ENCODE measurements at places on chromosomes 5 and 9.

DNA sequence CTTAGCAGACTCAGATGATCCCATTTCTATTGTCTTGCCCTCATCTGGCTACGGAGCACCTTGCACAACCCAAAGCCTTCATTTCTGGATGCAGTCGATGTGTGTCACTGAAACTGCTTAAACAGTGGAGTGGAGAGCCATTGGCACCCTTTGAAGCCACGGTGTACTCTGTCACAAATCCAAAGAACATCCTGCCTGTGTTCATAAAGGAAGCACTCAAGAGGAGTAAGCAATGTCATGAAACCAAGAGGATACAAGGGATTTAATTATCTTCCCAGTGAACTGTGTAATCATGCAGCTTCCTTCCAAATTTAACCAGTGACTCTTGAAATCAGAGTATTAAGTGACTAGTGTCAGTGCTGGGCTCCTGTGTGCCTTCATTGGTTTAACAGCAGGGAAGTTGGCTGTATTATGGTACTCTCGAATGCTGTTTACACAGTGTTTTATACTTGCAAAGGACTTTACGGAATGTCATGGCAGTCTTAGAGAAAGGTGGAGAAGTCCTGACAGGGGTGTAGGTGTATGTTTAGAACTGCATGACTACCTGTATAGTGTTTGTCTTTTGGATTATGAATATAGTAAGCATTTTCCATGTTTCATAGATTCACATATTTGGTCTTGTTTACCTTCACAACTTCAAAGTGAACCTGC, 41.9 kb downstream of the CD180 start:
- no peak for DNase-seq

DNA sequence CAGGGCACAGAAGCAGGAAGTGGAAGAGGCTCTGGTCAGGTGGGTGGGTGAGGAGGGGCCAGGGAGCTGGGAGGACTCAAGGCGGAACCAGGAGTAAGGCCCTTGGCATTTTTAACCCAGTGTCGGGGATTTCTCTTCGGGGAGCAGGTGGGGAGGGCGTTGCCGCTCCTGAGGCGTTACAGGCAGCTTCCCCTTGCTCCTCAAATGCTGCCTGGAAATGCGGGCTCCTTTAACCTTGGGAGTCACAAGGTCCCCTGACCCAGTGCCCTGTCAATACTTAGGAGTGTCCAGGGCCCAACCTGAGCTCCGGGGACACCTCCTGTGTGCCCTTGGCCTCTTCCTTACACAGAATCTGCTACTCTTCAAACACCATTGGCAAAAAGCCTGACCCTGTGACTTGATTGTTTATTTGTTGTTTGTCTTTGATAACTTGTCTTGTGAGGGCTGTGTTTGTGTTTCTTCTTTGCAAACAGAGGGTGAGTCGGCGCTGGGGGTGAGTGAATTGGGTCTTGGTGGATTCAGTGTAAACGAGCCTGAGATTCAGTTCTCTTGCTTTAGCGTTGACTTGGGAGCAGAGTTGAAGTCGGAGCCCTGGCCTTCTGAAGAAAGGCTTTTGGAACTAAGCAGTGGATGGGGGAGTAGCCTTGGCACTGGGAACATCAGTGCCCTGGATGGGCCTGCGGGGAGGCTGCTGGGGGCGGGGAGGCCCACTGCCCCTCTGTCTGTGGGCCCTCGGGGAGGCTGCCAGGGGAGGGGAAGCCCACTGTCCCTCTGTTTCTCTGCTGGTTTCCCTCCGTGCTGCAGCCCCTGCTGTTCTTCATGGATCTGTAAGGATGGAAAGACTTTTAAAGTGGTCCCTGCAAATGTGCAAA, 300.7 kb upstream of the IRX4 start:
- no peak for DNase-seq

- no peak for DNase-seq
Observed at GRCh38 chr9:135471791-135472640, 7.6 kb upstream of the PPP1R26 start.

- no peak for DNase-seq
Observed at GRCh38 chr5:87650284-87650683, 237.6 kb upstream of the CCNH start.

DNA sequence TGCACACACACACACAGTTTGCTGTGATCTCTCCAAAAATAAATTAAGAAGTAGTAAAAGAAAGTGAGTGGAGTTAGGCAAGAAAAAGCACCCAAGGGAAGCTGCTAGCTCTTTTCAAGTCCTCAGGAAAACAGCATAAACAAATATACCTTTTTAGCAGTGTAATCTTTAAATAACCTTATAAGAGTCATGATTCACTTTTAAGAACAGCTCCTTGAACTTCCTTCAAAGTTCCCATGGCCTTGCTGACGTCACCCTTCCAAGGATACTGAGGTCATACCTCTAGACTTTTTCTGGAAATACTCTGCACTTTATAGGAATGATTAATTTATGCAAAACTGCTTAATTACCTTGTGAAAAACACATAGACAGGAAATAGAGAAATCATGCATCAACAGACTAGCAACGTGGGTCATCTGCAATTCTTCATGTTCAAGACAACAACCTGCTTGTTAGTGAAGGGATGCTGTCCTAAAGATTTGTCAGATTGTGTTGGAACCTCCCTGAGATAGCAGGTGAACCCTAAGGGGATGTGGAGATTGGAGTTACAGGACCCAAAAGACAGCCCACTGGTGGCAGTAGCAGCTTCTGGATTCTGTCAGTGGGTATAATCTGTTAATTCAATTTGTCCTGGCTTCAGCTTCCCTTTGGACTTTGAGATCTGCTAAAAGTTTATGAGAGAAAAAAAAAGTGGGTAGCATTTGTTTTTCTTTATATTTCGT, 229.0 kb downstream of the ELAVL2 start:
- no peak for DNase-seq

DNA sequence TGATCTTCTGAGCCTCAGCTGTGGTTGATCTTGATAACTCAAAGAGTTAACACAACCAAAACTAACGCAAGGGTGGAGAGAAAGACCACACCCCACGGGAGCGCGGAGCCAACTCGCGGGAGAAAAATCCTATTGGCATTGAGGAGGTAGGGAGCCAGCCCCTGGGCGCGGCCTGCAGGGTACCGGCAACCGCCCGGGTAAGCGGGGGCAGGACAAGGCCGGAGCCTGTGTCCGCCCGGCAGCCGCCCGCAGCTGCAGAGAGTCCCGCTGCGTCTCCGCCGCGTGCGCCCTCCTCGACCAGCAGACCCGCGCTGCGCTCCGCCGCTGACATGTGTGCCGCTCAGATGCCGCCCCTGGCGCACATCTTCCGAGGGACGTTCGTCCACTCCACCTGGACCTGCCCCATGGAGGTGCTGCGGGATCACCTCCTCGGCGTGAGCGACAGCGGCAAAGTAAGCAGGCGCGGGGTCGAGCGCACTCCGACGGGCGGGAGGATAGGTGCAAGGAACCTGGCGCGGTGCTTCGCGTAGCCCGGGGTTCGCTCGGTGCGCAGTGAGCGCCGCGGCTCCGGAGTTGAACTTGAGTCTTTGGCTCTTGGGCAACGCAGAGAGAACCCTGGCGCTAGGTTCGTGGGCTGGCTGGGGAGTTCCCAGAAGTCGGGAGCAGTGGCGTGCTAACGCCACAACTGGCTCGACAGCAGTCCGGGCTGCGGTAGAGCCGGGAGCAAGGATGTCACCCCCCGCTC, at the start of gene GDA:
GDA (plus strand) TSS at position 210 of the 745 bp plus-strand sequence; CDS start at position 330, 120 bp downstream.
- no peak for DNase-seq

DNA sequence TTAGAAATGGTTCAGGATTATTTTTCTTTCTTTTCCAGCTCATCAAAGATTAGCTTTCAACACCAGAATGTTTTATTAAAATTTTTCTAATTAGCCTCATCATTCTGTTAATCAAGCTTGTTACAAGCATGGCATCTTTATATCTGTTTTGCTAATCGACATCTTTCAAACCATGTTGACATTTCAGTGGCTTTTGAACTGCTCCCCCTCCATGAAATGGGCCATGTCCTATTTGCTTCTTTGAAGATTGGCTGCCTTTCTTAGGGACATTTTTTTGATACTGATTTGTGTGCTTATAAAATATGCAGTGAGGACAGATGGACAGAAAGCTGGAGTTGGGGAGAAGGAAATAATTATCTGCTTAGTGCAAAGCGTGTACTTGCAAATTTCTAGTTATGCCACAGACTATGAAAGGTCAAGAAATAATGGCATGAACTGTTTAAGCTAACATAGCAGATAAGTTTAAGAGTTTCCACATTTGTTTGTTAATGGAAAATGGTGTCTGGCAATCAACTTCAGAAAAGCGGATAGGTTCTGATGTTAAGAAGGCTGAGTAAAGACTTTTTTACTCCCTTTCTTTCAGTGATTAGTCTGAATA, 27.5 kb downstream of the BTF3 start:
- DNase-seq = no peak

DNA sequence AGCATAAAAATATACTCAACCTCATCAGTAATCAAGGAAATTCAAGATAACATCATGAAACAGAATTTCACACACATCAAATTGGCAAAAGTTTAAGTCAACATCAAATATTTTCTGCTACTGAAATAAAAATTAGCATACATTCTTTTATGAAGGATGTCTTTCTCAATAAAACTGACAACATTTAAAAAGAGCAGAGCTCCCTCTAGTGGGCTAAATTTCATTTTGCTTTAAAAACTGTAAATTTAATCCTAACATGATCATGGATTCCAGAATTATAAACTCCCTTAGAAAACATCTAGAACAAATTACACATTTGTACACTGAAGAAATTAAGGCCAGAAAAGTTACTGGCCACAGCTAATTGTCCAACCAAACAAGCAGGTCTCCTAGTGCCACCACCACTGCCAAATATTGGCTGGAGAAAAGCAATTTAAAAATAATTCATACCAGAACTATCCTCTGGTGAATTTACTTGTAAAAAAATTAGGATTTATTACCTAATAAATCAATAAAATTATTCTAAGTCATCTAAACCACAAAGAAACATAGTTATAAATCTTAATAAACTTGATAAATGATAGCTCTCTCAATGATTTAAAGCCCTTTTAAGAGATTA, 31.2 kb downstream of the DEPDC1B start:
- DNase-seq = no peak

- no peak for DNase-seq
Observed at GRCh38 chr5:120164986-120165385, 299.1 kb upstream of the PRR16 start.

GRCh38 chr5:14457476-14457875, 124.1 kb upstream of the OTULINL start:
- DNase-seq = no peak

GRCh38 chr5:15366676-15367391, 133.1 kb upstream of the FBXL7 start:
- no peak for DNase-seq

GRCh38 chr5:68147659-68148058, 67.9 kb upstream of the PIK3R1 start:
- DNase-seq = no peak

DNA sequence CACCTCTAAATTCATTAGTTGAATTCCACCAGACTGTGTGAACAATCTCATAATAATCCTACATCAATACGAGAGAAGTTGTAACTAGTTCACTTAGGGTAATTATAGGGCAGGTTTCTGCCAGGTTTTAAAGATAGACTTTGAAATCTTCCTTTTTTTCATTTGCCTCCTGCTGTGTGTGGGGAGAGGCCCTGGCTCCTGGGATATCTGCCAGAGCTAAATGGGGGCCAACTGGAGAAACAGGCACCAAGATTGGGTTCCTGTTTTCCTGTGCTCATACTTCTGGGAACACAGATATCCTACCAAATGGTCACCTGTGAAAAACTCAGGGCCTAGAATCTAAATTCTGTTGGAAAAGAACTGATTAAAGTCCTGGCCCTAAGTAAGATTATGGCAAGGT, 42.3 kb downstream of the SH3RF2 start:
- no peak for DNase-seq

DNA sequence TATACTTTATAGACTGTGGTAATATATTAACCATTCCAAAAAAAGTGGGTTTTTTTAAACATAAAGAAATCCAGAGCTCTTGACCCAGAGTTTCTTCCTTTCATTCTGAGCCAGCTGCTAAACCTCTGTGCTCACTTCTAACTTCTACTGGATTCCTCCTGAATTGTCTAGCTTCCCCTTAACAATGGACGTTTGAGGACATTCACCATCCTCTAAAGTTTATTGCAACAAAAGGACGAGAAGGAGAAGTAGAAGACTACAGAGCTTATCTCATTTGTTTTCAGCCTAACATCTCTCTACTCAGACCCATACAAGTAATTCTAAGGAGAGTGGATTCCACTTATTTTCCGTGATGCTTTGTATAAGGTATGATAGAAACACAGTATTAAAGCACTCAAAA, 284.2 kb downstream of the MAST4 start:
- no peak for DNase-seq

DNA sequence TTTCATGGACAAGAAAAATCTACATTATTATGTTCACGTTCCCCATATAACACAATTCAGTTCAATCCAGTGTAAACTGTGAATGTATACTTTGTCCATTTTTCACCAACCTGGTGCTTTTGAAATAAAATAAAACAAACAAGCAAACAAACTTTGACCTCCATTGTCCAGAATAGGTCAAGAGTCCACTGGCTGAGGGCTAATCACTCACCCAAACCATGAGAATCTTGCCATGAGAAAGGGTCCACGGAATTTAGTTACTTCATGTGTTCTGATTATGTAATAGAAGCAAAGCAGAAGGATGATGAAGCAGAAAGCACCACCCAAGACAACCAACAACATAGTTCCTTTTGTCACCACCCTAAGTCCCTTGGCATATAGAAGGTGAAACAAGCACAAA, 28.7 kb downstream of the DIAPH1 start:
- DNase-seq = no peak

GRCh38 chr5:63961125-63961597, 1.1 kb downstream of the HTR1A start:
- DNase-seq = no peak

GRCh38 chr5:152376886-152377285, 28.2 kb downstream of the NMUR2 start:
- no peak for DNase-seq

DNA sequence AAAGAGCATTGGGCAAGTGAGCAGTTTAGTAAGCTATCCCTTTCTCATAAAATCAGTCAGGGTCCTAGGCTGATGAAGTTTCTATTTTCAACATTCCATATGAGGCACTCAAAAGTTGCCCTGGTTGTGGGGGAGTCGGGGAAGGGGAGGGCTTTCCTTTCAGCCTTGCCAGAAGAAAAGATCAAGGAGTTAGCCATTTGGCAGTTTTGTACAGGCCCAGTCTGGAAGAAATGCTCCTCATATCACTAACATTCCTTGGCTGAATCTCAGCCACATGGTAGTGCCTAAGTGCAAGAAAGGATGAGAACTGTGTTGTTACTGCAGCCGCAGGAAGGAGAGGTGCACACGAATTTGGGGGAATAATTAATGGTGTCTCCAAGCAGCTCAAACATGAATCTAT, 60.8 kb downstream of the ZNF474 start:
- DNase-seq = no peak

DNA sequence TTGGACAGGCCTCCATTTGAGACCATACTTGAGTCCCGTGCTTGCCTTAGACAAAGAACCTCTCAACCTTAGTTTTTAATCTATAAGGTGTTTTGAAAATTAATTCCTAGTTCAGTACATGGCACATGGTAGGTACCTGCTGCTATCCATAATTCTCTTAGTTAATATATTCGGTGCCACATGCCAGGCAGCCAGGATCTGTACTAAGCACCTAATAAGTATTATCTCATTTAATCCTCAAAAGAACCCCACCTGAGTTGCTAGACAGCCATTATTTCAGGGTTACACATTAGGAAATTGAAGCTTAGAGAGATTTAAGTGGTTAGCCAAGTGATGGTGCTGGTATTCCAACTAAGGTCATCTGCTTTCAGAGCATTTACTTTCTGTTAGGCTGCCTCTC, 29.9 kb downstream of the NSD1 start:
- DNase-seq = no peak

- DNase-seq = no peak
Observed at GRCh38 chr5:57476601-57477056, 6.0 kb downstream of the ACTBL2 start.

GRCh38 chr5:100852988-100853449, 50.1 kb downstream of the ST8SIA4 start:
- DNase-seq = no peak

Measured in GM04503 (cell line).